ENCODE measurements at places on chromosomes 4 and X. TPM values are rescaled to one million over a fixed set of nuclear protein-coding genes. Genes with fewer than 3 reads are reported as not detected.

CFAP47 gene
- total RNA-seq, result not detected

SPOCK3 gene
- not detected for total RNA-seq

CT45A9 gene
- not detected for total RNA-seq

AKAP14 gene
- total RNA-seq, result not detected

GC gene
- total RNA-seq, result not detected

IL15 gene
- 3.2 TPM for total RNA-seq

DKK2 gene
- 0.37 TPM for total RNA-seq

FGG gene
- 0.66 TPM for total RNA-seq

ZXDA gene
- 5.6 TPM for total RNA-seq

CXCL13 gene
- not detected for total RNA-seq

UGT2B17 gene
- total RNA-seq, result not detected

CT83 gene
- total RNA-seq, result not detected

VGLL1 gene
- total RNA-seq, result 3.5 TPM

PRRG1 gene
- 14.0 TPM for total RNA-seq

GIMD1 gene
- total RNA-seq, result not detected

FGA gene
- total RNA-seq, result not detected

FREM3 gene
- not detected for total RNA-seq

TASL gene
- total RNA-seq, result not detected

POU4F2 gene
- not detected for total RNA-seq

TEC gene
- 0.67 TPM for total RNA-seq

TEX11 gene
- total RNA-seq, result not detected

NAT8L gene
- total RNA-seq, result 0.14 TPM

BTK gene
- total RNA-seq, result not detected

RP2 gene
- 12.8 TPM for total RNA-seq

MBNL3 gene
- 5.7 TPM for total RNA-seq

FAM47E gene
- total RNA-seq, result 1.5 TPM

LONRF3 gene
- 3.2 TPM for total RNA-seq

HELT gene
- not detected for total RNA-seq

RTL3 gene
- total RNA-seq, result not detected

SOWAHD gene
- not detected for total RNA-seq

TCP11X1 gene
- not detected for total RNA-seq

SRPK3 gene
- 0.33 TPM for total RNA-seq

ADH7 gene
- not detected for total RNA-seq

XAGE1A gene
- total RNA-seq, result not detected

GLRA3 gene
- not detected for total RNA-seq

TMEM35A gene
- not detected for total RNA-seq

ATP1B4 gene
- total RNA-seq, result not detected

PLK4 gene
- total RNA-seq, result 2.8 TPM

ETDA gene
- not detected for total RNA-seq

PPP2R2C gene
- 0.24 TPM for total RNA-seq

CCKAR gene
- total RNA-seq, result not detected

UGT2A3 gene
- total RNA-seq, result not detected

NAP1L2 gene
- total RNA-seq, result 5.7 TPM

CLIC2 gene
- not detected for total RNA-seq

LEF1 gene
- 1.7 TPM for total RNA-seq

CTAG2 gene
- total RNA-seq, result not detected

HPF1 gene
- 18.3 TPM for total RNA-seq

ARHGEF6 gene
- total RNA-seq, result 0.29 TPM

ETFDH gene
- 22.8 TPM for total RNA-seq

CXorf65 gene
- not detected for total RNA-seq

KIF4A gene
- total RNA-seq, result 18.8 TPM

EREG gene
- 44.0 TPM for total RNA-seq

BEX4 gene
- 14.7 TPM for total RNA-seq

DUSP9 gene
- 0.16 TPM for total RNA-seq

CITED1 gene
- not detected for total RNA-seq

DDX53 gene
- not detected for total RNA-seq

SOX3 gene
- not detected for total RNA-seq

All from mammary epithelial cell (primary cell).